ENCODE measurements at places on chromosomes 6 and 20.

GRCh38 chr6:157806131-157806855 lies 16.8 kb upstream of the SNX9 start:
- DNase-seq = no peak

DNA sequence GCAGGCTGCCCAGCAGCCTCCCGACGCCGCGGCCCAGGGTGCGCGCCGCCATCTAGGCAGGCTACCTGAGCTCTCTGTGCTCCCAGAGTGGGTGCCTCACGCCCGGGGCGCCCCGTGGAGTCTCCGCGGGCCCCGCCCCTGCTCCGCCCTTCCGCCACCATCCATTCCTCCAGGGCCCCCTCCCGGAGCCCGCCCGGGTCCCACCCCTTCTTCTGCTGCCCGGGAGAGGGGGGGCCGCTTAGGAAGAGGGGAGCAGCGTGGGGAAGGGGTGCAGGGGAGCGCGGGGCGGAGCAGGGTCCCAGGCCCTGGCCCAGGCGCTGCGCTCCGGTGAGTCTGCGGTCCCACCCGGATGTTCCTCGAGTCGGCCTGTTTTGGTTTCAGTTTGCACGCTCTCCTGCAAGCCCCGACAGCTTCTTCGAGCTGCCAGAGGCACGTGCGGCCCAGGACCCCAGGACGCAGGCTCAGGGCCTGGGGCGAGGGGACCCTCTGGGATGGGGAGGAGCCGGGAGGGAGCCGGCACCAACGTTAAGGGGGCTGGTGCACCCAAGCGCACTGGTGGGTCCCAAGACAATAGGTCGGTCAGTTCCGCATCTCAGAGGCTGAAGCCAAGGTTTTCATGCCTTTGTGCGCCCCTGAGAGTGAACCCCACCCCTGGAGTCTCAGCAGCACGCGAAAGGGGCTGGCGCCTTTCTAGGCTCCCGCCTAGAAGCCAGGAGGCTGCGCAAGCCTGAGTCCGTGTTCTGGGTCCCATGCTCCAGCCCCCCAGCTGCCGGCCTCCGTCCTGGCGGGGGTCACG lies at the start of gene ACSS1:
Gene ACSS1, minus strand, starts transcription at position 89 of the 796 bp plus-strand sequence. Its CDS starts 37 bp downstream, at position 52.
- DNase-seq = peak; percentile 68

DNA sequence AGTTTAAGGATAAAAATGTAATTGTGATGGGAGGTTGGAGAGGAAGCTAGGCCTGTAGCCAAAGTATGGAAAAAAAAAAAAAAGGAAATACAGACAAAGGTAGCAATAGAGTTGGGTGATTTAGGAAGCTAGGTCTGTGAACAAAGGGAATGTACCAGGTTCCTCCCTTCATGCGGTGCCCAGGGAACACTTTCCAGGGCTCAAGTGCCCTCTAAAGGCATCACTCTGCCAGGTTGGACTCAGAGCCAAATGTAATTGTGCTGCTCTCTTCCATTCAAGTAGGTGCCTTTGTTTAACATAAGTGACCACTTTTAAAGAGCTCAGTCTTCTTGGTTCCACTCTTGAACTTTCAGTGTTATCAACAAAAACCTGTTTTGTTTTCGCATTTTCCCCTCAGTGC lies 159.7 kb upstream of the AHI1 start:
- no peak for DNase-seq

GRCh38 chr20:49545572-49545971 lies 22.4 kb downstream of the PTGIS start:
- no peak for DNase-seq

DNA sequence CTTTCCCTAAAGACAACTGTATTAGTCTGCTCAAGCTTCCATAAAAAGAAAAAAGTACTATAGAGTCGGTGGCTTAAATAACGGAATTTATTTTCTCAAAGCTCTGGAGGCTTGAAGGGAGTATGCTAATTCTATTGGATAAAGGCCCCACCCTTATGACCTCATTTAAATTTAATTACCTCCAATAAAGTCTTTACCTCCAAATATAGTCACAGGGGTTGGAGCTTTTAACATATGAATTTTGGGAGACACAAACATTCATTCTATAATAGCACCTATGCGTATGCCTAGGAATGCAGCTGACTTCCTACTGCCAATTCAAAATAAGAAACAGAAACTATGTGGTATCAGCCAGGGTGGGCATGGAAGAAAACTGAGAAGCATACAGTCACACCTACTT lies 25.4 kb downstream of the KIAA0319 start:
- no peak for DNase-seq

DNA sequence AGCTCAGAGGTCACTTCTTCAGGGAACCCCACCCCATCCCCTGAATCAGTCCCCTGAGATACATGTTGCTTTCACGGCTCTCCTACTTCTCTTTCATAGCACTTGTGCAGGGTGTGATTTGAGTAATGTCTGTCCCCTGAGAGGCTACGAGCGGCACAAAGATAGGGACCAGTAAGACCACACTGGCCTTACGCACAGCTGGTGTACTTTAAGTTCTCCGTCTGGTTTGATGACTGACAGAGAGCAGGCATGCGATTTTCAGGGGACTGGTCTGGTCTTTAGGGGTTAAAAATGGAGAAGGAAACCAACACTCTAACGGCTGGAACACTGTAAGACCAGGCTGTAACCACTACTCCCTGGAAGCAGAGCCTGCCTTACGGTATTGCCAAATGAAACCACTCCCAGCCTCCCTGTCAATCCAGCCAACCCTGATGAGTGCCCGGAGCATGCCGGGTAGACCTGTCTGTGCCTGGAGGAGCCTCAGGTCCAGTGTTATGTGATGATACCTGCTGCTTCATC lies 47.1 kb downstream of the ELMO2 start:
- DNase-seq = no peak

GRCh38 chr6:147063469-147064031 lies 140.7 kb upstream of the STXBP5 start:
- no peak for DNase-seq

DNA sequence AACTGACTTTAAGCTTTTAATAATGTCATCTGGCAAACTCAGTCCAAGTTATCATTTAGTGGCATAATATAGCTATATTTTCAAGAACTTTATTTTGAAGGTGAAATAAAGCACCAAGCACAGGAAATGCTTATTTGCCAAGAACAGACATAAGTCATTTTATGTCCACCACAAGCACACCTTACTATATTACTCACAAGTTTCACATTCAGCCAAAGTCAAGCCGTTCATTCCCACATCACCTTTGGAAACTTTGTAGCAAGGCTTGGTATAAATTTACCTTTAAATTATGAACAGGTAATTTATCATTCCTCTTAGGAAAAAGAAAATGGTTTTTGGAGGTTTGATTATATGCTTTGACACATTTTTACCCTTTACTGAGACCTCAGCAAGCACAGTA lies 236.8 kb upstream of the FKBP1C start:
- no peak for DNase-seq

- DNase-seq = peak; percentile 92
Measured at GRCh38 chr6:19325335-19325789, 511.8 kb upstream of the ID4 start.

DNA sequence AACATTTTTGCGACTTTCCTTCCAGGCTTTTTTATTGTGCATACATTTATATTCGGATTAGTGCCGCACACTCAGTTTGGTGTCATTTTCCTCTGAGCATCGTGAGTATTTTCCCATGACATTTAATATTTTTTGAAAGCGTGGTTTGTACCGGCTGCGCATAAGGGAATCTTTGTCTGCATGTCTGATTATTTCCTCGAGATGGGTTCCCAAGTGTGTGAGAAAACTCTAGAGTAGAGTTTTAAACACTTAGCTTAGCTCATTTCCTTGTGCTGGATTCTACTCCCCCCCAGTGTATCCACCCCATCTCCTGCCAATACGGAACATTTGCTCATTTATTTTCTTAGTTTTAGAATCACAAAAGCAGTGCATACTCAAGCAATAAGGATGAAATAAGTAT lies 94.3 kb downstream of the CDC5L start:
- DNase-seq = no peak

DNA sequence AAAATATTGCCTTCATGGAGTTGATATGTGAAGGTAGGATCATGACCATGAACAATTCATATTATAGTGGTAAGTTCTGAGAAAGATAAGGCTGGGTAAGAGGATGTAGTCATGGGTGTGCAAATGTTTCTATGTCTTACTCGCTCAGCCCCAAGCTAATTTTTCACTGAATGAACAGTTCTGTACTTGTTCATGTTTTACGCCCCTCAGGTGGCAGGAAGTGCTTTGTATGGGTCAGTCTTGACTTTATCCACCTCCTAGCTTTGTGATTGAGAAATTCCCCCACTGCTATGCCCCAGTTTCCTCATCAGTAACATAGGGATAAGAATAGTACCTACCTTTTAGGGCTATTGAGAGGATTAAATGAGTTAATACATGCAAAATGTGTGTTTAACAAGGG lies 148.2 kb upstream of the KCNG1 start:
- DNase-seq = no peak

GRCh38 chr6:62721408-62721807 lies 435.4 kb upstream of the KHDRBS2 start:
- no peak for DNase-seq

DNA sequence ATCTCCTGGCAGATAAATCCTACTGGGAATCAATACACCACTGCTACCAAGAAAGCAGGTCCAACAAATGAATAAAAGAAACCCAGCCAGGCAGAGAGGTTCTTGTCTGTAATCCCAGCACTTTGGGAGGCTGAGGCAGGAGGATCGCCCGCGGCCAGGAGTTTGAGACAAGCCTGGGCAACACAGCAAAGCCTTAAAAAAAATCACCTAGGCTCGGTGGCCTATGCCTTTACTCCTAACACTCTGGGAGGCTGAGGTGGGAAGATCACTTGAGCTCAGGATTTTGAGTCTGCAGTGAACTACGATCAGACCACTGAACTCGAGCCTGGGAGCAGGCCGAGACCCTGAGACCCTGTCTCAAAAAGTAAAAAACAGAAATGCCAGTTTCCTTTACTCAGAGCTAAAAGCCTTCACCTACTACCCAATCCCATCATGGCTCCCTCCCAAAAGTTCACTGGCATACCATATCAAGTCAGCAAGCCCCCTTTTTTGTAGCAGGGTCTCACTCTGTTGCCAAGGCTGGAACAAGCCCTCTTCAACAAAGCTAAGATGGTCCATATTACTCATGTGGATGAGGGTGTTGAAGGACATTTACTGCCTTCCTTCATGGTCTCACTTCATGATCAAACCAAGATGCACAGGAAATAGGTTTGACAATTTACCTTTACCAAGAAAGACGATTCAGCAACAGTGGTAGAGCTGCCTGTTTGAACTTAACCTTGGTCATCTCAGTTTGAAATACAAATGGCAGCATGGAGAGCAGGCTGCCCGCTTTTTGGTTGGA lies 5.3 kb downstream of the SNX5 start:
- DNase-seq = no peak

DNA sequence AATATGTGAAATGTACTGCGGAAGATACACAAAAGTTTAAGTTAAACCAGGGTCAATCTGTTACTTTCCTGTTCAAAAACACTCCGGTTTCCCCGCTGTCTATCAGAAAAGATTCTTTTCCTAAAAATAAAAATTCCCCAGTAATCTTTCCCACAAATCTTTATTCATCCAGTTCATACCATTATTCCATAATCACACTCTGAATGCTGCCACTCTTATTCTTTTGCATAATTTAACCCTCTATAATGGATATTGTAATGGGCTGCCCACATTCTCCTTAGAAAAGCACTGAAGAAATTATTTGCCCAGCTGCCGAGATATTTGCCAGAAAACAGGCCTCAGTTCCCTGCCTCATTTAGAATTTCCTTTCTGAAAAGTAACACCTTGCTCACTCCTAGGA lies 68.6 kb downstream of the EPHA7 start:
- DNase-seq = no peak

DNA sequence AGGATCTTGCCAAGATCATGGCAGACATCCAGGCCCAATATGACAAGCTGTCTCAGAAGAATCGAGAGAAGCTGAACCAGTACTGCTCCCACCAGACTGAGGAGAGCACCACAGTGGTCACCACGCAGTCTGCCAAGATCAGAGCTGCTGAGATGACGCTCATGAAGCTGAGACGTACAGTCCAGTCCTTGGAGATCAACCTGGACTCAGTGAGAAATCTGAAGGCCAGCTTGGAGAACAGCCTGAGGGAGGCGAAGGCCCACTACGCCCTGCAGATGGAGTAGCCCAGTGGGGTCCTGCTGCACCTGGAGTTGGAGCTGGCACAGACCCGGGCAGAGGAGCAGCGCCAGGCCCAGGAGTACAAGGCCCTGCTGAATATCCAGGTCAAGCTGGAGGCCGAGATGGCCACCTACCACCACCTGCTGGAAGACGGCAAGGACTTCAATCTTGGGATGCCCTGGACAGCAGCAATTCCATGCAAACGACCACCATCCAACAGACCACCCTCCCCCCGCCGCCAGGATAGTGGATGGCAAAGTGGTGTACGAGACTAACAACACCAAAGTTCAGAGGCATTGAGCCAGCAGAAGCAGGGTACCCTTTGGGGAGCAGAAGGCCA lies 44.7 kb upstream of the GRM4 start:
- DNase-seq = no peak

- no peak for DNase-seq
Measured at GRCh38 chr6:36688739-36689075, 8.9 kb upstream of the RAB44 start.

- DNase-seq = peak; percentile 48
Measured at GRCh38 chr6:99467509-99468106, 42.5 kb upstream of the PNISR start.

DNA sequence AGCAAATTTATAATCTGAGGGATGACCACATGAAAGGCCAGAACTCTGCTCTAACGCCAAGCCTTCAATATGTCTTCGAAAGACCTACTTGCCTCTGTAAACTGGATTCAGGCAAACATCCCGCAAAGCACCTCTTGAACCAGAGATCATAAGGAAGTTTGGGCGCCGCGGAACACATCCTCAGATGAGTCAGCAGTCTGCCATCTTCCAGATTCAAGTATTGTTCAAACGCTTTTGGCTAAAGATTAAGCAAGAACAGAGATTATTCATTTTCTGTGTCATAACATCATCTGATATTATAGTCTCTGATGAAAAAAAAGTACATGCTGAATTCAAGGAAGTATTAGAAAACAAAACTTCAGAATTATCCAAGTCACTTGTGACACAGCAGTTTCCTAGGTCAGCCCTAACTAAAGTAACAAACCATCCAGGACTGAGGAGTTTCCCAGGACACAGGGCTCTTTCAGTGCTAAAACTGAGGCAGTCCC lies 20.8 kb downstream of the TBC1D7 start:
- no peak for DNase-seq

- no peak for DNase-seq
Measured at GRCh38 chr6:87822011-87822410, 120.0 kb upstream of the AKIRIN2 start.

- DNase-seq = no peak
Measured at GRCh38 chr6:18400831-18401446, 13.8 kb downstream of the RNF144B start.

Measured in A673 (cell line).